Activated CD4-positive, alpha-beta T cell treated with anti-CD3 and anti-CD28 coated beads, Interleukin-2, amount 50 U/mL, for 16 hours (primary cell): ENCODE measurements at places on chromosomes 7 and 10.

- no peak for DNase-seq
These were observed 109.3 kb downstream of the AOAH start for GRCh38 chr7:36614959-36615358.

- DNase-seq = no peak
These were observed 23.1 kb downstream of the PLPP4 start for GRCh38 chr10:120480065-120480600.

GRCh38 chr10:59903871-59904270, 2.5 kb downstream of the CCDC6 start:
- DNase-seq = no peak

GRCh38 chr10:33494694-33495265, 160.3 kb upstream of the NRP1 start:
- DNase-seq = no peak

DNA sequence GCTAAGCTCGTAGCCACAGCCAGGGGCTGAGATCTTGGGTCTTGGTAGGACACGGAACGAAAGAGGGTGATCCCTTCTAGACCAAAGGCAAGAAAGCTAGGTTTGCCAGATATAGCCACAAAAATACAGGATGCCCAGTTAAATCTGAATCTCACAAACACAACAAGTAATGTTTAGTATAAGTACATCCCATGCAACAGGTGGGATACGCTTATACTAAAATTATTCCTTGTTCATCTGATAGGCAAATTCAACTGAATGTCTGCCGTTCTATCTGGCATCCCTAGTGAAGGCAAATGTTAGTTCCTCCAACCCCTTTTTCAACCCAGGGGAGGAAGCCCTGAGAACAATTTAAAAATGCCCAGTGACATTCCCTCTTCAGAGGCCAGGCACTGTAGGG, 131.1 kb upstream of the MGMT start:
- no peak for DNase-seq

DNA sequence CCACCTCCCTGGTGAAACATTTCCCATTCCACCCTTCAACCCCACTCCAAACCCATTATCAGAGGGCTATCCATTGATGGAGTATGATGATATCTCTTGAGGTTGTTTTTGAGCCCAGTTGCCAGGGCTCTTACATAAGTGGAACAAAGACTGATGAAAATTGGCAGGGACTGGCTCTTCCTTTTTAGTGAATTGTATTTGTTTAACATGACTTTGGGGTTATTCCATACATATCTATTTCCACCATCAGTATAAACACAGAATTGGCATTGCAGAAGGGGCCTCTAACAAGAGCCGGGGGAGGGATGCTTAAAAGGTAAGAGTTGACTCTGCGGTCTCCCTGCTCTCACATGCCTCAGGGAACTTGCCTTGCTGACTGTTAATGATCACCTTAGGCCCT, 28.9 kb downstream of the FZD1 start:
- DNase-seq = no peak

GRCh38 chr7:35253710-35254495, at the start of gene TBX20:
TSS of gene TBX20 (minus strand) at chr7:35254100. CDS start at chr7:35253620, 480 bp downstream.
- peak; percentile 38 for DNase-seq

DNA sequence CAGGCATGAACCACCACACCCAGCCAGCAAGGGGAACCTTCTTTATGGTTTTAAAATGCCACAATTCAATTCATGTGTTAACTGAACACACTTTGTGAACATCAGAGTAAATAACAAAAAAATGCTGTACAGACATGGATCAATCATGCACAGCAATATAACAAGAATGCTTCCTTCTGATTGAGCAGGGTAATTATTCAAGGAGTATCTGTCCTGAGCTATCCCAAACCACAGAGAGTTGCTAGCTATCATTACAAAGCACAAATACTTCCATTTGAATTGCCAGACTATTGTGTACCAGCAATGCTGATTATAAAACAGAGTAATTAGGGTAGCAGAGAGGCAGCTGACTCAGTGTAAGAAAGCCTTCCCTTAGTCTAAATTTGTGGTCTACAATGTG, 11.3 kb upstream of the RHOBTB1 start:
- DNase-seq = no peak

- no peak for DNase-seq
These were observed 415.3 kb upstream of the SEMA3D start for GRCh38 chr7:85602196-85602595.

- DNase-seq = no peak
These were observed 1206.1 kb upstream of the CELF2 start for GRCh38 chr10:9811601-9812000.

- no peak for DNase-seq
These were observed 271.9 kb downstream of the C7orf25 start for GRCh38 chr7:42639930-42640329.

DNA sequence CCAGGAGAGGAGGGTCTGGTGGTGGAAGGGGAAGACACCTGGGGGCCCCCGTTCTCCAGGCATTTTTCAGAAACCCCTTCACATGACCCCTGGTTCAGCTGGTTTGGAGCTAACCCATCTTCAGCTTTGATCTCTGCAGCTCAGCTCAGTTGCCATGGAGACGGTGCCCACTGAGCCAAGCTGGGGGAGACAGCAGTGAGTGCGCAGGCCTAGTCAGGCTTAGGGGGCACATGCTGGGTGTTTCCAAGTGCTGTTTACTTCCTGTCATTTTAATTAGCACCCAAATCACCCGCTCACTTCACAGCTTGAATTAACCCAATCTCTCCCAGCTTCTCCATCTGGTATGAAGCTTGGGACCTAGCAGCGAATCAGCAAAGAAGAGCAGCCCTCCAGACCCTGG, 9.0 kb downstream of the SPOCK2 start:
- no peak for DNase-seq

DNA sequence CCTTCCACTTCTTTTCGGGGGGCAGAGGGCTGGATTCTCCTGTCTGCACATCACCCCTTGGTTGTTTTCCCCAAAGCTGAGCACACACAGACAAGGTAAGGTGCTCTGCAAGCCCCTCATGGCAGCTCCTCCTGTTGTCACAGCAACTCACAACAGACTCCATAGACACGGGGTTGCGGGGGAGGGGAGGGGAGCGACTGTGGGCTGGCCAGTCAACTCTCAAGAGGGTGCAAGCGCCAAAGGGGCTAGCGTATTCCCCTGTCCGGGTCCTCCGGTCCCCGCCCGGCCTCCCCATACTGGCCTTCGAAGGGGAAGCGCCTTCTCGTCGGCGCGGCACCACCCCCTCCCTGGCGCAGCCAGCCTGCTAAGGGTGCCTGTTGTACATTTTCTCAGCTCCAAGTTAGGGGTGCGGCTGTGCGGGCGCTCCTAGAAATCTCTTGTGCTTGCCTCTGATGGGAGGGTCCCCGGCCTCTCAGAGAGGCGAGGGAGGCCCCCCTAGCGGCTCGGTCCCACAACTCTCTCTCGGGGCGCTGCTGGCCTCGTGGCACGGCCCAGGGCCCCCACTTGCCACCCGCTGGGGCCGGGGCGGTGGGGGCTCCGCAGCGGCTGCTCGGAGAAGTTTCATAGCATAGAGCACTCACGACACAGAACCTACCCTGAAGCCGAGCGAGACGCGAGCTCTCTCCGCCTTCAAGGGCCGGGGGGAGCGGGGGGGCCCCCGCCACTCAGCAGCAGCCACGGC, 498 bp downstream of the RHOBTB1 start:
- no peak for DNase-seq

DNA sequence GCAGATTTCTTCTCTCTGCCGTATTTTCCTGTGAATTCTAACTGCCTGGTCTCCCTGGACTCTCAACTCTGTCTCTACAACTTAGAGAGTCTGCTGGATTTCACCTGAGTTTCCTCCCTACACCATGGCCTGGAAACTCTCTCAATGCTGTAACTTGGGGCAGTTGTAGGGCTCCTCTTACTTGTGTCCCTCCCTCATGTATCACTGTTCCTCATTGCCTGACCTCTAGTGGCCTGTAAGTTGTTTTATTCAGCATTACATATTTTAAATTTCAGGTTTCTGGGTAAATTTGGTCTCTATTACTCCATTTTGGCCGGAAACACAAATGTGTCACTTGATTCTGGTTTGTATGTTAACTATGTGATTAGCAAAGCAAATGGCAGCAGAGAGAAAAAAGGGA, 70.9 kb downstream of the DYNC1I1 start:
- no peak for DNase-seq

DNA sequence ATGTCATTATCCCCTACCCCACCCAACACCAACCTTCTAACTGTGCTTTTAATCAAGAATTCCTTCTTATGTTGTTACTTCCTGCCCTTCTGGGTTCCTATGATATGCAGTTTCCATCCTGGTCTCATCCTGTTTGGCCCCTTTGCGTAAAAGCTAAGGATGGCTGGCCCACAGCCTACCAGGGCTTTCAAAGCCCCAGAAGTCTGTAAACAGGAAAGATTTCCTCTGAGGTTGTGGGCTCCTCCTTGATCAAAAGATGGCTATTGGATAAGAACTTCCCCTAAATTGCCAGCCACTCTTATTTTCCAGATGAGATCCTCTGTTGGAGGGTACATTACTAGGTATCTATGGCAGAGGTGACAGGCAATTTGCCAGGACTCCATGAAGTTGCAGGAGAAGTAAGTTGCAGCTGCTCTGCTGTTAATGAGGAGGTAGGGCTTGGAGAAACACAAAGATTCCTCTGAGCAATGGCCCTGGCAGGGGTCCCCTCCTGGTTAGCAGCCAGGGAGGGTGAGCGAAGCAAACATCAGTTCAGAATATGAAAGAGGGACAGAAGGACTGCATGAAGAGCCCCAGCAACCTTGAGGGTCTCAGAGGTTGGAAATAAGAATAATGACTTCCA, 32.1 kb downstream of the NRP1 start:
- DNase-seq = no peak

GRCh38 chr10:102403115-102403514, 7.6 kb downstream of the NFKB2 start:
- DNase-seq = no peak

DNA sequence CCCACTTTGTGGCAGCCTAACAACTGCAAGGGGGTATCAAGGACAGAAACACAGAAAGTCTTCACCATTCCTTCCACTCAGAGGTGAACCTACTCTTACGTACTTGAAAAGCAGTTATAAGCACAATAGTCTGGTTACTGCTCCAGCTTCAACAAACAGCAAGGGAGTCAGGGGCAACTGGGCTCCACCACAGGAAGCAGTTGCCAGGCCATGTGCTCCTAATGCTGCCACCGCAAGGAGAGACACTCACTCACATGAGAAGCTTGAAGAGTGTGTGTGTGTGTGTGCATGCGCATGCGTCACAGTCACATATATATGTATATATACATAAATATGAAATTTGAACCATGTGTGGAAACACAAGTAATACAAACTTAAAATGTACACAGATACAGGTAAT, 65.5 kb downstream of the GRB10 start:
- DNase-seq = no peak

GRCh38 chr10:118445535-118445934, 103.4 kb upstream of the FAM204A start:
- no peak for DNase-seq

GRCh38 chr10:1107679-1108078, 51.5 kb downstream of the WDR37 start:
- no peak for DNase-seq

- no peak for DNase-seq
These were observed 20.9 kb downstream of the TTYH3 start for GRCh38 chr7:2652736-2653060.

DNA sequence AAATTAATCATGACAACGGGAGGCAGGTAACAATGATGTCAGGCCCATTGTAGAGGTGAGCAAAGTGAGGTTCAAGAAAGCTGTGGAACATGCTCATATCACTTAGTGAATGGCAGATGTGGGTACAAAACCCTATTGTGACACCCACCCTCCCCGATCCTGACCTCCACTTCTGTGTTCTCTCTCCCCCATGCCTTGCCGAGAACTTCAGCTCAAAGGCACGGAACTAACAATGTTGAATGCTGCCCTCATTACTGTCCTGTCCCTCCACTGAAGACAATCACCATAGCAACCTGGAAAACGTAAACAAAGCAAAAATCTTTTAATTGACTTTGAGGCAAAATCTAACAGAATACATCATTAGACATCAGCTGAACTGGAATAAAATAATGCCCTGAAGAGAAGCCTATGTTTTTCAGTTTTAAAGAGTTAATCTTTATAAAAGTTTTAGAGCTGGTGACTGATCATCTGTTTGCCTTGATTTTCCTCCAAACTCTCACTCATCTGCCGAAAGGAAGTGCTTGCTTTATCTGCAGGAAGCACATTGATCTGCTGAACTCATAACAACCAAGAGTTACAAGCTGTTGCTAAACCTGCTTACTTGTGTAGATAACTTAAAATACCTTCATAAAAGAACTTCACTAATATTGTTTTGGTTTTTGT, 133.6 kb downstream of the CUBN start:
- DNase-seq = no peak

- DNase-seq = no peak
These were observed 147.1 kb downstream of the ELFN1 start for GRCh38 chr7:1817061-1817712.

DNA sequence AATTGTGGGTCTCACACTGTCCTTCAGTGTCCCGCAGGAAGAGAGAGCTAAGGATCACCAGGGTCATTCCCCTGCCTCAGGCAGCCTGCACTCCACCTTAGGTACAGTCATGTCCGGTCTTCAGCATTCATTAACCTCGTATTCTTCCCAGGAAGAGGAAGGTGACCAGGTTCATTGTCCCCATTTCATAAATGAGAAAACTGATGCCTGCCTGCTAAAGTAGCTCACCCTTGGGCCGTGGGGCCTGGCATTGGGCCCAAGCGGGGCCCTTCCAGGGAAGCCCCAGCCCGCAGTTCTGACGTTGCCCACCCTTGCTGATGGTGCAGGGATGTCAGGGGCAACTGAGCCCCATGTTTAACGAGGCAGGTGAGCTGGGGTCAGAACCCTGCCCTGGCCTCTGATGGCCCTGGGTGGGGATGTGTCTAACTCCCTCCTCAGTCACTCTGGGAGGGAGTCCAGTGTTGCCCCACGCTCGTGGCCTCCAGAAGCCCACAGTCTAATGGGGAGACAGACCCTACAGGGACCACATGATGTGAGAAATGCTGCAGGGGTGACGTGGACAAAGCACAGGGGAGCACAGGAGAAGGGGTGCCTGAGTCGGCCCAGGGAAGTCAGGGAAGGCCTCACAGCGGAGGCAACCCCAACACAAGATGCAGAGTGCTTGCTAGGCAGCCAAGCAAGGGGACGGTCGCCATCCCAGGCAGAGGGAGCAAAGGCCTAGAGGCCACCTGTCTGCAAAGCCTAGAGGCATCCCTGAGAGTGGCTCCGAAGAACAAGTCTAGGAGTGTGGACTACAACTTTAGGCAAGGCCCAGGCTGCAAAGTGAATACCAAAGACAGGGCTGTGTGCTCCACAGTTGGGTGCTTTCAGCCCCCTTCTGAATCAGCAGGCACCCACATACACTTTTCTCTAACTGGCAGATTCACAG, 25.1 kb downstream of the DDIT4 start:
- DNase-seq = no peak

DNA sequence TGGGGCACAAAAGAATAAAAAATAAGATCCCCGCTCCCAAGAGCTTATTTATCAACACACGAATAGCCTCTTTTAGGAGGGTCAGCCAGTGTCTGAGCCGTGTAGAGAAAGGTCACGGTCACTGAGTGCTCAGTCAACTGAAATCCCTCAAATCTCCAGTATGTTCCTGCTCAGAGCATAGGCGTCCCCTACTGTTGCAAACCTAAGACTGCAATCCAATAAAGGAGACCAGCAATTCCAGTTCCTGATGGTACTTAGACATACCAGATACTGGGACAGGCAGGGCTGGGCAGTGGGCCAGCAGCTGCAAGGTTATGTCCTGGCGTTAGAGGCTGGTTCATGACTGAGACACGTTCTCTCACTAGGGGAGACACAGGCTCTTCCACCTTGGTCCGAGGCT, 93.6 kb downstream of the CACNB2 start:
- DNase-seq = no peak

GRCh38 chr7:31788883-31789680, 102.1 kb downstream of the PPP1R17 start:
- no peak for DNase-seq
